ENCODE measurements at places on chromosomes 12 and 14.

DNA sequence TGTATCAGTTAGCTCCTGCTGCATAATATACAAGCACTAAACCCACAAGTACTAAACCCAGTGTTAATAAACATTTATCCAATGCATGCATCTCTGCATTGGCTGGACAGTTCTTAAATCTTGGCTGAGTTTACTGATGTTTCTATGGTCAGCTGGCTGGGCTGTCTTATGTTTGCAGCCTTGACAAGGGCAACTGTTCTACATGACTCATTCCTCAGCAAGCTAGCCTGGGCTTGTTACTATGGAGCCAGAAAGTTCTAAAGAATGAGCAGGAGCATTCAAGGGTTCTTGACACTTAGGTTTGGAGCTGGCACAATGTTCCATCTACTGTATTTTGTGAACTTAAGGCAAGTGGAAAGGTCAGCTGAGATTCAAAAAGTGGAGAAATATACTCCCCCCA, 199.1 kb downstream of the GLT1D1 start:
- DNase-seq: no peak

DNA sequence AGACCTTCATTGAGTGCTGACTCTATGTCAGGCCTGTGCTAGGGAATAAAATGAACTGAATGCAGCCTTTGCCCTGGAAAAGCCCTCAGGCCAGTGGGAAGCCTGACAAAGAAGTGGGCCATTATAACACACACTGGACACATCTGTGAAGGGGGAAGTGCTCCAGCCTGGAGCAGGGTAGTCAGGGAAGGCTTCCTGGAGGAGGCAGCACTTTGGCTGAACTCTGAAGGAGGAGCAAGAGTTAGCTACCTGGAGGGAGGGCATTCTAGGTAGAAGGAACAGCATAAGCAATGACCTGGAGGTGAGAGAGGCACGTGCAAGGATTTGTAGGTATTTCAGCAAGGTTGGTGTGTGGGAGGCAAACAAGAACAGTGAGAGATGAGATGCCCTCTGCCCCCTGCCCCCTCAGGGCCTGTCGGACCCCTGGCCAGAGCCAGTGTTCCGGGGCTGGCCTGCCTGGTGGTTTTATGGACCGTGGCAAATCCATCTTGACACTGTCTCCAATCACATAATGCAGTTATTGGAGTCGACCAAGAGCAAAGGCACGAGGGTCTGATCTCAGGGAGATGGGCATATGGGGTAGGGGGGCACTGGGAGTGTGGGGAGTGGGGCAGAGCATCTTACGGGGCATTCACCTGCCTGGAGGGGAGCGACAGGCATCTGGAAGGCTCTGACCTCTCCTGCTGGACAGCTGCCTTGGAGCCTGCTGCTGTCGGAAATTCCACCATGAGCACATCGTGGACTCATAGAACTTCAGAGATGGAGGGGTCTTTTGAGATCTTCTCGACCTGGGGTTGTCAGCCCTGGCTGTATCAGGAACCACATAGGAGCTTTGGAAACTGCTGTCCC, 2.7 kb upstream of the FAM222A start:
- no peak for DNase-seq

GRCh38 chr14:94123296-94123695, 6.1 kb downstream of the IFI27L2 start:
- no peak for DNase-seq

GRCh38 chr12:117145597-117146154, 44.6 kb downstream of the FBXO21 start:
- no peak for DNase-seq

DNA sequence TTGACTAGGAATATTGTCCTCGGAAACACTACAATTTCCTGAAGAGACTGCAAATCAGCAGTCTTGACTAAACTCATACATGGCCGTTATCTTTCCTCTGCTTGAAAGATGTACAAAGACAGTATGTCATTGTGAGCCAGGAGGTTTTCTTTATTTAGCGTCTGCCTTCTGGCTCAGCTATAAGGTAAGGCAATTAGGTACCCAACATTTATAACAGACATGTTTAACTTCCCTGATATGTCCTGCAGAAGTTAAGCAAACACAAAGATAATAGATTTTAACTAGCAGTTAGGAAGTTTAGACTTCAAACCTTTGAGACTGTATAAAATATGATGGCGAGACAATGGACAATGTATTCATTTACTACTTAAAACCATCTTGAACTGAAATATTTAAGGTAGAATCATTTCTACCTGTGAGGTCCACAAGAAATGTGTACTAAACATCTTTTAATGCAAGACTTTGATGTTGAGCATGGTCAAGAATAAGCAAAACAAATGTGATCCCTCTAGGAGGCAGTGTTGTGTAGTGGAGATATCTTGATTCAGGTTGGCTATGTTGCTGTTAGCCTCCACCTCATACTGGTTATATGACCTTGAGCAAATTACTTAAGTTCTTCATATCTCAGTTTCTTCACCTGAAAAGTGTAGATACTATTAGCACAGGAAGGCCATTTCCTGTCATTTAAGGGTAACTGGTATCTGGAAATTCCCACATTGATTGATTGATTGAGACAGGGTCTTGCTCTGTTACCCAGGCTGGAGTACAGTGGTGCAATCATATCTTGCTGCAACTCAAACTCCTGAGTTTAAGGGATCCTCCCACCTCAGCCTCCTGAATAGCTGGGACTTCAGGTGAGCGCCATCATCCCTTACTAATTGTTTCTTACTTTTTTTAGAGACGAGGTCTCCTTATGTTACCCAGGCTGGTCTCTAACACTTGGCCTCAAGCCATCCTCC, 96.3 kb upstream of the EEA1 start:
- peak; percentile 72 for DNase-seq

- DNase-seq: no peak
Measured at GRCh38 chr12:52539821-52540173, 13.1 kb downstream of the KRT71 start.

- no peak for DNase-seq
Measured at GRCh38 chr12:128578045-128578444, 245.7 kb downstream of the SLC15A4 start.

DNA sequence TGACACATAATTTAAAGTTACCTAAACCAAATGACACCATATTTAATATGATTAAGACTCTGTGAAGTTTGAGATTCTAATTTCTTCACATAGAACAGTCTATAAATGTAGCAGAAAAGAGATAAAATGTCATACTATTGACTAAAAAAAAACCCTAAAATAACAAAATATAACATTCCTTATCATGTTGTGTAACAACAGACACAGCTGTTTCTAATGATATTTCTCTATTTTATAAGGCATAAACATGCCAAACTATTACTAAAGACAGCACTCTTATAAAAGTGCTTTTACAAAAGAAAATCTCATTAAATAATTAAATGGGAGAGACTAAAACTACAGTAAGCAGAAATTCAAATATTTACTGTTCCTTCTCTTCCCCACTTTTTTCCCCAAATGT, 49.4 kb downstream of the NOVA1 start:
- DNase-seq: no peak

- no peak for DNase-seq
Measured at GRCh38 chr12:122345042-122345441, 77.4 kb downstream of the CLIP1 start.

GRCh38 chr12:113128802-113129663, 6.5 kb downstream of the RASAL1 start:
- DNase-seq: no peak

DNA sequence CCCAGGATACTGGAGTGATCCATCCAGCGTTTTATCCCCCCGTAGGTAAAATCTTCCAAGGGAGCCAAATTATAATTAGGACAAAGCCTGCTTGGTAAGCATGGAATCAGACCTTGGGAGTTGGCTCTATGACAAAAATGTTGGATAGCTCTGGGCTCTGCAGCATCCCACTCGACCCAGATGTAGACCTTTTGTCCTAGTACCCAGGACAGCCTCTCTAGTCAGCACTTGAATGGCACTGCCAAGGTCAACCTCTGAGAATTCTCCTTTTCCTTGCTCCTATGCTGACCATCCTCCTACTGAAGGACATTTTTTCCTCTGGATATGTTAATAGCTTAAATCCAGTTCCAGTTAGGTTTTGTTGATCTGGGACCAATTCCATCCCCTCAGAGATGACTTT, 104.7 kb upstream of the SLC35F4 start:
- no peak for DNase-seq

DNA sequence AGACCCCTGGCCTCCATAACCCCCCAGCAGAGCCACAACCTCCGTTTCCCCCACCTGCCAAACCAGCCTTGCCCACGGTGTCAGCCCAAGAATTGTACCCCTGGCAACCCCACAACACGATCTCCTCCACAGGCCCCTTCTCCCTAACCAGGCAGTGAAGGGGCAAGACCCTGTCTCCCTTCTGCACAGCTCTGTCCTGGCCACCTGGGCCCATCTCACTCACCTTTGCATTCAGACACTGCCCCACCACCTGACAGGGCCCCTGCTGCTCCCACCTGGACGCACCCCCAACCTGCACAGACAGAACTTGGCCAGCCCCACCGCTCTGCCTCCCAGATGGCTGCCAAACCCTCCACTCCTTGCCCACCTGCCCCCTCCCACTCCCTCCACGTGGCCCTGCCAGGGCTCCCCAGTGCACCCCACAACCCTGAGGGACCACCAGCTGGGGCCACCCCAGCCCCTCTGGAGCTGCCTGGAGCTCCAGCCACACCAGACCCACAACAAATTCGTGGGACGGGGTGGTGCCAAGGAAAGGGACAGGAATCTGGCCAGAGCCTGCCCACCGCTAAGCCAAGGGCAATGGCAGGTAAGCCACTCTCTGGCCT, 11.8 kb downstream of the AHNAK2 start:
- no peak for DNase-seq

- DNase-seq: peak; percentile 78
Measured at GRCh38 chr12:120583478-120584030, 2.4 kb upstream of the POP5 start.

DNA sequence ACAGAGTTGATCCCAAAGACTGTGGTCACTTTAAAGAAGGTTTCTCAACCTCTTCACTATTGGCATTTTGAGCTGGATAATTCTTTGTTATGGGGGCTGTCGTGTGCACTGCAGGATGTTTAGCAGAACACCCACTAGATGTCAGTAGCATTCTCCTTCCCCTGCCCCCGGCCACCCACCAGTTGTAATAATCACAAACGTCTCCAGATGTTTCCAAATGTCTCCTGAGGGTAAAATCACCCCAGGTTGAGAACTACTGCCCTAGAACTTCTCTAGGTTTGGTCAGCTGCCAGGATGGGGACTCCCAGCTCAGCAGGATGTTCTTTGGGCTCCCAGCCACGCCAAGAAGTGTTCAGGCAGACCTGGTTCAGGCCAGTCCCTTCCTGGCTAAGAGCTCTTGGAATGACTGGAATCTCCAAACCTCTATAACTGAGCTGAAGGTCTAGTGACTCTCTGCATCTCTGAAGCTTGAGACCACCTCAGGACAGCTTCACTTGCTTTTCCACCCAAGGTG, 12.5 kb upstream of the AJUBA start:
- no peak for DNase-seq

DNA sequence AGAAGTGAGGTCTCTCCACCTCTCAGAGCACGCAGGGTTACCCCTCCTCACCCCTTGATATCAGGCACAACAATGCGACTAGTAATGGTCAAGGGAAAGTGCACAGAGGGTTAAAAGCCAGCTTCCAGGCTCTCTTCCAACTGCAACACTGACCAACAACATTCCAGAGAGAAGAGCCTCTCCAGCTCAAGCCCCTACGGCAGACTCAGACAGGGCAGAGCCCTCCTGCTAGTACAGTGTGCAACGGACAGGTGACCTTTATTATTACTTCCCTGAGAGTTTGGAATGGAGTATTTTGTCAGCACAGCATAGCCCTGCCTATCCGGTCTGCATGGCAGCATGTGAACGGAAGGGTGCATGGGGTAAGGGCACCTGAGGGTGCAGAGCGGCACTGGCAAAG, 73.0 kb downstream of the PTPN21 start:
- no peak for DNase-seq

- peak; percentile 45 for DNase-seq
Measured at GRCh38 chr12:54040148-54040494, 7.3 kb downstream of the HOXC5 start.

DNA sequence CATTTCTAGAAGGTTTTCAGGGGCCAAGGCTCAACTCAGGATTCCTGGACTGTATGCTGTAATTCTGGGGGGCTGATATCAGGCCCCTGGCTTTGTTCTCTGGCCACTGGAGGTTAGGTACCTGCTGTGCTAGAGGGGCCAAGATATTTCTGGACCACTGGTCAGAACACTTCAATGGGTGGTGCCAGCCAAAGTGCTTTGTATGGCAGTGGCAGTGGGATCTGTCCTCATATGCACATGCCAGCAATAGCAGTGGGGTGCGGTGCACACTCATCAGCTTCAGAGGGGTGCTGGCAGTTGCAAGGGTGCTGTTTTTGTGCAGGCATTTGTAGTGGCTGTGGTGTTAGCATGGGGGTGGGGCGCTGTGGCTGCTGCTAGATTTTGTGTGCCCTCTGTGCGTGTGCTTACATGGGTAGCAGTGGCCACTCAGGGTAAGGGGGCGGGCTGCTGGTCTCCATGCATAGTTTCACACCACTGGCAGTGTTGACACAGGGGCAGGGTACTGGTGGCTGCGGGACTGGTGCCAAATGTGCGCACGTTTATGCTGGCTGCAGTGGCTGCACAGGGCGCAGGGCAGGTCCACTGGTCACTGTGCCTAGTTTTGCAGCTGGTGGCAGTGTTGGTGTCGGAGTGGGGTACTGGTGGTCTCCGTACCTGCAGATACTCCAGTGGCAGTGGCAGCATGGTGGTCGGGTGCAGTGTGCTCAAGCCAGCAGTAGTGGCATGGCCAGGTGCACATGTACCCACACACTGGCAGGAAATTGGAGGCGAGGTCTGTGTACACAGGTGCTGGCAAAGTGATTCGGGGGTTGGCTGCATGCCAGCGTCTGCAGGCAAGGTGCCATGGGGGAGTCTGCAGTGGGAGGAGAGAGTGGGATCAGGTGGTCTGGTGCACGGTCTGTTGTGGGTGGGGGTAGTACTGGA, 12.6 kb downstream of the NOPCHAP1 start:
- no peak for DNase-seq

GRCh38 chr12:130863298-130863697, 8.6 kb upstream of the RAN start:
- DNase-seq: no peak

DNA sequence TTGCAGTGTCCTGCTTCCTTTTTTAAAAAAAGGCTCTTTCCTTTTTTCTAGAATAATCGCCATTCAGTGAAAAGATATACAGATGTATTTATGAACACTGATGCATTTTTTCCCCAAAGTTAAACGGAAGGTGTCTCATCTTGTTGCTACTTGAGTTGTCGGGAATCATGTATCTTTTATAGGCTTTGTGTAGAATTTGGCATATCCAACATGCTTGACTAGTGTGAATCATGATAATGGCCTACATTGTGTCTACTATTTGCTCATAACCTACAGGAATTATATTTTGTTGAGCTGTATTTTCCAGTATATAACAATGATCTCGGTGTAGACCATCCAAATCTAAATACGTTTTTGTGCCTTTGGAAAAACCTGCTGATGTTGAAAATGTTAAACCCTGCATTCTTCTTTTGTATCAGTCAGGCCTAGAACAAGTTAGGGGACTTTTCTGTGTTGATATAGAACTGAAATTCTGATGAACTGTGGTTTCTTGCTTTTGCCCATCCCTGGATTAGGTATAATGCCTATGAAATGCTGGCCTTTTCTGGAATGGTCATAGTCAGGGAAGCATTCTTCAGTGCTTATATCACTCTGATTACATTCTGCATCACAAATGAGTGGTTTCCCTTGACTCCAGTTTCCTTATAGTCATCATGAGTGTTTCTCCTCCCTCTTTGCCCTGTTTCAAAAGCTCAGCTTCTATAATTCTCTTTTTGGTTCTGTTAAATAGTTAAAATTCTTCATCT, 10.8 kb downstream of the BMAL2 start:
- peak; percentile 99 for DNase-seq

Measured in ACHN (cell line).